ENCODE measurements at places on chromosomes 2 and 18. TPM values are rescaled to one million over a fixed set of nuclear protein-coding genes. Genes with fewer than 3 reads are reported as not detected.

Gene LRRC30
- not detected for total RNA-seq

DNA sequence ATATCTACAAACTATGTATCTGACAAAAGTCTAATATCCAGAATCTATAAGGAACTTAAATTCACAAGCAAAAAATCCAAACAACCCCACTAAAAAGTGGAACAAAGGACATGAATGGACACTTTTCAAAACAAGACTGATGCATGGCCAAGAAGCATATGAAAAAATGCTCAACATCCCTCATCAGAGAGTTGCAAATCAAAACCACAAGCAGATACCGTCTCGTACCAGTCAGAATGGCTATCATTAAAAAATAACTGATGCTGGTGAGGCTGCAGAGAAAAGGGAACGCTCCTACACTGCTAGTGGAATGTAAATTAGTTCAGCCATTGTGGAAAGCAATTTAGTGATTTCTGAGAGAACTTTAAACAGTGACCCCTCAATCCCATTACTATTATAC is 56.5 kb downstream of the CCBE1 start:
- peaks cover 29% of the 10 kb centered on the region for H3K4me1 ChIP-seq
- H3K36me3 ChIP-seq, result no peaks in the 10 kb centered on the region
- no peaks in the 10 kb centered on the region for H3K27me3 ChIP-seq
- DNase-seq, result no peak

DNA sequence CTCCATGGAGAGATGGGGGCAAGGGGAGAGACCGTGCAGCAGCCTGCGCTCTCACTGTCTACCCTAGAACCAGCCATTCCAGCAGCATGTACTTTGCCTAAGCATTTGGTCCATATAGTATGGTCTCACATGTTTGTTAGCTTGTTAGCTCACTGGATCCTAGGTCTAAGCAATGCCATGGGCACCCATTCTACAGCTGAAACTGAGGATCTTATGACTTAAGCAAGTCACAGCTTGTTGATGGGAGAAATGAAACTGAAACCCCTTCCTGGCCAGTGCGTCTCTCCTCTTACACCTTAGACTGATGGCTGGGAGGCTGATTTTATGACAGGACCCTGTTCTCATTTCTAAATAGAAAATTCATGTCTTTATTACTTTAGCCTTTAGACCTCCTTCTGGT is 90.1 kb downstream of the EPAS1 start:
- no peaks in the 10 kb centered on the region for H3K27me3 ChIP-seq
- H3K36me3 ChIP-seq, result peaks cover 42% of the 10 kb centered on the region
- H3K27ac ChIP-seq, result peak overlapping the region; percentile 90
- DNase-seq, result no peak

GRCh38 chr18:74288730-74289129 is 3.0 kb downstream of the CYB5A start:
- no peaks in the 10 kb centered on the region for H3K27me3 ChIP-seq
- H3K36me3 ChIP-seq, result no peaks in the 10 kb centered on the region
- H3K4me1 ChIP-seq, result peaks cover 22% of the 10 kb centered on the region

Gene CFAP65
- total RNA-seq, result not detected

DNA sequence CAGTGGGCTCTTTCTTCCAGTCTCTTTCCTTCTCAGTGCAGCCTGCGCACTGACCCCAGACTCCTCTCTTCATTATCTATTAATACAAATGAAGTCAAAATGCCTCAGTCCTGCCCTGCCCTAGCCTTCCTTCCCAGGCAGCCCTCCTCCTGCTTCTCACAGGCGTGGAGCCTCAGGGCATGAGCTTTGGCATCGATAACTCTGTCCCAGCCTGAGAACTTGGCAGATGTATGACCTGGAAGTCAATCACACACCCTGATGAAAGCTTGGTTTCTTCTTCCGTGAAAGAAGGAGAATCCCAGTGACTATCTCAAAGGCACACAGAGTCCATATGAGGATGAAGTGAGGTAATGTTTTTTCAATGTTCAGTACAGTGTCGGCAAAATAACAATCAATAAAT is 600.7 kb upstream of the ID2 start:
- no peak overlapping the region for H3K4me3 ChIP-seq
- H3K4me1 ChIP-seq, result no peaks in the 10 kb centered on the region
- no peak overlapping the region for H3K27ac ChIP-seq
- no peaks in the 10 kb centered on the region for H3K36me3 ChIP-seq
- no peaks in the 10 kb centered on the region for H3K27me3 ChIP-seq

Gene DCTN1
- total RNA-seq, result 177 TPM

GRCh38 chr2:241866790-241867645 is 2.5 kb upstream of the RTP5 start:
- no peak overlapping the region for H3K4me3 ChIP-seq
- no peaks in the 10 kb centered on the region for H3K4me1 ChIP-seq
- H3K27ac ChIP-seq, result no peak overlapping the region
- DNase-seq, result no peak
- no peaks in the 10 kb centered on the region for H3K36me3 ChIP-seq
- peaks cover 26% of the 10 kb centered on the region for H3K27me3 ChIP-seq

Gene CRACDL
- total RNA-seq, result not detected

DNA sequence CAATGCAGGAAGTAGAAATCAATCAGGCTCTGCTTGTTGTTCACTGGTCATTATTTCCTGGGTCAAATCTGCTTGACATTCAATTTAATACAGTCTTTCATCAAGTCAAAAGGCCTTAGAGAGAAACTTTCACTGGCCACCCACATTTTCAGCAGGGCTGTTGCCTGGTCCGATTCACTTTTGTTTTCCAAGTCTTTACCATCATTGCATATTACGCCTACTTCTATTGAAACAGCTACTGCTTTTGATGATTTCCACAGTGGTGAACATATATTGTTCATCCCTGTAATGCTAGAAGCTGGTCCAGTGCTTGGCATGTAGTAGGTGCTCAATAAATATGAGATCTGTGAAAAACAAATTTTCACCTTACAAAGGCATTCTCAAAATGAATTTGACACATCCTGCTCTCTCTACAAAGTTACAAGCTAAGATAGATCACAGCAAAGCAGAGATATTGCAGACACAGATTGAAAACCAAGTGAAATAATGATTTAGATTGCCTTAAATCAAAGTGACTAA is 600.1 kb downstream of the ARHGAP15 start:
- no peaks in the 10 kb centered on the region for H3K27me3 ChIP-seq
- DNase-seq, result no peak
- H3K27ac ChIP-seq, result no peak overlapping the region
- peaks cover 5% of the 10 kb centered on the region for H3K4me1 ChIP-seq
- no peaks in the 10 kb centered on the region for H3K36me3 ChIP-seq
- no peak overlapping the region for H3K4me3 ChIP-seq

DNA sequence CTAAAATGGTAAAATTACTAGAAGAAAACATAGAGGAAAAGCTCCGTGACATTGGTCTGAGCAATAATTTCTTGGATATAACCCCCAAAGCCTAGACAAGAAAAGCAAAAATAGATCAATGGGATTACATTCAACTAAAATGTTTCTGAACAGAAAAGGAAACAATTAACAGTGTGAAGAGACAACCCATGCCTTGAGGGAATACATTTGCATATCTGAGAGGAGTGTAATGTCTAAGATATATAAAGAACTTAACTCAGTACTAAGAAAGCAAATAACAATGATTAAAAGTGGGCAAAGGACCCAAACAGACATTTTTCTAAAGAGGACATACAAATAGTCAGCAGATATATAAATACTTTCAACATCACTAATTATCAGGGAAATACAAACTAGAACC is 206.2 kb downstream of the VAPA start:
- H3K36me3 ChIP-seq, result no peaks in the 10 kb centered on the region
- H3K27ac ChIP-seq, result no peak overlapping the region
- peaks cover 11% of the 10 kb centered on the region for H3K4me1 ChIP-seq
- no peak for DNase-seq
- peaks cover 7% of the 10 kb centered on the region for H3K27me3 ChIP-seq

Gene DNAH7
- total RNA-seq, result 2.9 TPM

Data from osteoblast (primary cell).